SK-N-DZ (cell line): ENCODE measurements at places on chromosomes 16 and 17.

DNA sequence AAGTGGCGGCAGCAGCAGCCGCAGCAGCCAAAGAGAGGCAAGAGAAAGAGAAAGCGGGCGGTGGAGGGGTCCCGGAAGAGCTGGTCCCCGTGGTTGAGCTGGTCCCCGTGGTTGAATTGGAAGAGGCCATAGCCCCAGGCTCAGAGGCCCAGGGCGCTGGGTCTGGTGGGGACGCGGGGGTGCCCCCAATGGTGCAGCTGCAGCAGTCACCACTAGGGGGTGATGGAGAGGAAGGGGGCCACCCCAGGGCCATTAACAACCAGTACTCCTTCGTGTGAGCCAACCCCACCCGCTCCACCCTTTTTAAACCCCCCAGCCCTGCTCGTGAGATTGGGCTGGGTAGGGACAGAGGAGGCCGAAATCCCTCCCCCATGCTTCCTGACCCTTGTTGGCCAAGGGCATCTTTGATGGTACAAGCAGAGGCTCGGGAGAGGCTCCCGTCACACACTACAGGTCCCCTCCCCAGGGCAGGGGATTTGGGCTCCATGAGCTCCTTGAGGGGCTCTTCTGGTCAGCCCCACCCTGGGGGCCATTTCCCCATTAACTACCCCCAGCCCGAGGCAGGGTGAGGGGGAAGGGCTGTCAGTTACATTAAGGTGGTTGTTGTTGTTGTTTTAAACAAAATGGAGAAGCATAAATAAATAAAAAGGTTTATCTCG is 4.6 kb upstream of the ATP2A1 start:
- DNase-seq, result no peak

GRCh38 chr17:339193-340061 is 13.2 kb downstream of the RPH3AL start:
- no peak for DNase-seq

DNA sequence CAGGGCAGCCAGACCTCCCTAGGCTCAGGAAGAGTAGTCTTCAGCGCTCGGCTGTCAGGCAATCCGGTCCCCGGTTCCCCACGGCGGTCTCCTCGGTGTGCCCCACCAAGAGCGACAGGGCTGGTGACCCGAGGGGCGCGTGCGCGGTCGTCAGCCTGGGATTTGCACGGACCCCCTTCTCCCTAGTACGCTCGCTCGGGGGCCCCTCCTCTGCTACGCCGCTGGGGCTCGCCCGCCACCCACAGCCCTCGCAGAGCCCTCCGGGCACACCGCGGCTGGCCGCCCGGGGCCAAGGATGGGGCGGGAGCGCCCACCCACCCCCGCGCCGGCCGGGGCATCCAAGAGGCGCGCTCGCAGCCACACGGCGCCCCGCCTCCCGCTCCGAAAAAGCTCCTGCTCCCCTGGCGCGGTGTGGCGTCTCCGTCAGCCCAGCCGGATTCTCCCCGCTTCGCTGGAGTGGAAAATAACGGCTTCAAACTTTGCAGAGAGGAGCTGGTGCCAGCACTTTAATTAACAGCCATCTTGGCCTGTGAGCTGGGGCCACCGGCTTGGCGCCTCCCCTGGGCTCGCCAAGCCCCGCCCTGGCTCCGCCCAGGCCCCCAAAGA is 2.1 kb upstream of the C1QL1 start:
- DNase-seq, result no peak

DNA sequence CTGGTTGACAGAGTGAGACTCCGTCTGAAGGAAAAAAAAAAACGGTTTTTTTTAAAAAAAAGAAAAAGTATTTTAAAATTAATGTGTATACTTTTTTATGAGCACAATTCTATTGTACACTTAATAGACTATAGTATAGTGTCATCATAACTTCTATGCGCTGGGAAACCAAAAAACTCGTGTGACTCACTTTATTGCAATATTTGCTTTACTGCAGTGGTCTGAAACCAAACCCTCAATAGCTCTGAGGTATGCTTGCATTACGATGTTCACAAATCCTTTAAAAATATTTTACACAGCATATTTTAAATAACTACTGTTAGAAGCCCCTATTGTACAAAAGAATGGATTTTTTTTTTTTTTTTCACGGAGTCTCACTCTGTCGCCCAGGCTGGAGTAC is 12.4 kb upstream of the MAP2K6 start:
- DNase-seq, result no peak

GRCh38 chr17:7260151-7260550 is 2.1 kb downstream of the CLDN7 start:
- DNase-seq, result no peak

- DNase-seq, result no peak
These were observed 5.8 kb downstream of the CHTF18 start for GRCh38 chr16:794091-794822.

- DNase-seq, result no peak
These were observed 50.6 kb downstream of the BAHCC1 start for GRCh38 chr17:81445642-81446503.

DNA sequence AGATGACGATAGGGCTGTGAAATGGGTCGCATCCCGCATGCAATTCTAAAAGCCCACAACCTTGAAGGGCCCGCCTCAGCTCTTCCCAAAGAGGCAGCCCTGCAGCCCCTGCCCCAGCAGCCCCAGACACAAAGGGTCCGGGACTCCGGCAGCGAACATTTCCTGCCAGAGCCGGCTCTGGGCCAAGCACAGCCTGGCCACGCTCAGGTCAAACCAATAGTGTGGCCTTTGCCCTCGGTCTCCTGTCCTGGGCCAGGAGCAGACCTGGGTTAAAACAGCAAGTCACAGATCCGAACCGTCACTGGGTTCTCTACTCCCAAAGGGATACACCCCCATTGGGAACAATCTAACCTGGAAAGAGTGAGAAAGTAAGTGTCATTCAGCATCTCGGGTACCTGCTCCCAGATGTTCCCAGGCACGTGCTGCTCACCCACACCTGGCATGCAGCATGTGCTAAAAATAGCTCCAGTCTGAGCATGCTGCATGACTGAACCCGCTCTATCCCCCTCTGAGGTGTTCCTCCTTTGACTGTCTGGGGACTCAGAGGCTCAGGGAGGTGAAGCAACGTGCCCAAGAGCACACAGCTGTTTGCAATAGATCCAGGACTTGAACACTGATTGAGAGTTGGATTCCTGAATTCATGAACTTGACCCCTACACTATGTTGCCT is 22.2 kb upstream of the ATP2A3 start:
- DNase-seq, result no peak

DNA sequence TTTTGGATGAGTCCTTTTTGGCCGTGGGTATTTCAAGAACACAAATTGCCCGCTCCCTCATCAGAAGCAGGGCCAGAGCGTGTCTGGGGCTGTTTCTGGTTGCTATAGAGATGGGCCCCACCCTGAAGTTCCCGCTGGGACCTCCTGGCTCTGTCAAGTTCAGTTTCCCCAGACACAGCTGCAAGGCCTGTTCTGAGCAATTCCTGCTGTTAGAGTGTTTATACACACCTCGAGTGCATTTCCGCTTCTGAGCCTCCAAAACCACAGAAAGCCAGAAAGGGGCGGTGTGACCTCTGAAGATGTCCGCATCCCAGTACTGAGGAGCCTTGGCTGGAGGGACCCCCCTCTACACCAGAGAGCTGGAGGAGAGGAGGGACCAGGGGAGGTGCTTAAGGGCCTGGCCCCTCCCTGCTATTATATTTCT is 9.3 kb upstream of the WBP2 start:
- no peak for DNase-seq

DNA sequence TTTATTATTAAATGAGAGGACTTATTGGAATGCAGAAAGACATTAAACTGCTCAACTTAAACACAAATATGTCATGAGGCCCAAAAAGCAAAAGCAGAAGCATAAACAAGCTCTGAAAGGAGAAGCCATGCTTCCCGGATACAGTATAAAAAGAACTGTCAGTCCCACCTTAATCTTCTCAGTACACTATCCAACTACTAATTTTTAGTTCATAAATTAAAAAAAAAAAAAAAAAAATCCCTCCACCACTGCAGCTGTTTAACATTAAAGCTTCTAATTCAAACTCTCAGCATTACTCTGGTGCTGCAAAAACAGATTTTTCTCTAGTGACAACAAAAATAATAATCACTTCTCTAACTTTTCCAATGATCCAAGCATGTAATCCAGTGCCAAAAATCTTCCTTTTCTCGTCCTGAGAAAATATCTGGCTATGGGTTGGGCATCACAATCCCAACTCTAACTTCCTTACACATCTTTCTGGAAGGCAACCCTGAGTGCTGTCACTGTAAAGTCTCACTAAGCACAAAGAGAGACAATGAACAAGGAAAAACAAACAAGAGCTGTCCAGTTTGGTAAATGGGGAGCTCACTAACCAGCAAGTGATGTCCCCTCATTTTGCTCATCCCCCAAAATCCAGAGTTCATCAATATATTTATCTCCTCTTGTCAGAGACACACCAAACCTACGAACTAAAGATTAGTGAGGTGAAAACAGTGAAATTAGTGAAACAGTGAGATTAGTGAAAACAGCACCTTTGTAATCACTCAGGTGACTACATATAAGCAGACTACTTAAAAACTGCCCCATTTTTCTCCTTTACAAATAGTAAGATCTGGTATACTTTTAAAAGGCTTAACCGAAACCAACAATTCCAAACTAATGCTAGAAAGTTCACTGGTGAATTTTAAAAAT is 5.5 kb downstream of the USP32 start:
- DNase-seq, result no peak

GRCh38 chr17:3903051-3903825 is 10.4 kb upstream of the CAMKK1 start:
- no peak for DNase-seq
